Stimulated activated CD4-positive, alpha-beta T cell treated with anti-CD3 and anti-CD28 coated beads, Interleukin-1b, Interleukin-23, amount 100 ng/mL, for 48 hours (primary cell): ENCODE measurements at places on chromosomes 3 and 15.

- no peak for DNase-seq
These were observed 50.9 kb upstream of the MAP3K13 start for GRCh38 chr3:185311991-185312390.

GRCh38 chr15:70923311-70924080 lies 30.9 kb downstream of the LRRC49 start:
- no peak for DNase-seq

- DNase-seq, result no peak
These were observed 53.9 kb downstream of the EIF4E3 start for GRCh38 chr3:71671216-71671845.

- DNase-seq, result no peak
These were observed 123.2 kb downstream of the GOLIM4 start for GRCh38 chr3:167972502-167972901.

DNA sequence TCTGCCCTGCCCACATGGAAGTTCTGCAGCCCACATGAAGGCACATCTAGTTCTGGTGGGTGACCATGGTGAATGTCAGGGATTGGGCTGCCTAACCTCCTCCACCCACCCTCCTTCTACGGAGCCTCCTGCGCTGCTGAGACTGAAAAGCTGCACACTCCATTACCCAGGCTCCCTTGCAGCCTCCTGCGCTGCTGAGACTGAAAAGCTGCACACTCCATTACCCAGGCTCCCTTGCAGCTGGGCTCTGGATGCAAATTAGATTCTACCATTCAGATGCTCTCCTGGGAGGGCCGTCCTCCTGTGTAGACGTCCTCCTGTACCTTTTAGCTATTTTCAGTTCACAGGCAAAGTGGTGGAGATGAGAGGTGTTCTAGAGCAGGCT lies 32.1 kb downstream of the POMGNT2 start:
- no peak for DNase-seq

DNA sequence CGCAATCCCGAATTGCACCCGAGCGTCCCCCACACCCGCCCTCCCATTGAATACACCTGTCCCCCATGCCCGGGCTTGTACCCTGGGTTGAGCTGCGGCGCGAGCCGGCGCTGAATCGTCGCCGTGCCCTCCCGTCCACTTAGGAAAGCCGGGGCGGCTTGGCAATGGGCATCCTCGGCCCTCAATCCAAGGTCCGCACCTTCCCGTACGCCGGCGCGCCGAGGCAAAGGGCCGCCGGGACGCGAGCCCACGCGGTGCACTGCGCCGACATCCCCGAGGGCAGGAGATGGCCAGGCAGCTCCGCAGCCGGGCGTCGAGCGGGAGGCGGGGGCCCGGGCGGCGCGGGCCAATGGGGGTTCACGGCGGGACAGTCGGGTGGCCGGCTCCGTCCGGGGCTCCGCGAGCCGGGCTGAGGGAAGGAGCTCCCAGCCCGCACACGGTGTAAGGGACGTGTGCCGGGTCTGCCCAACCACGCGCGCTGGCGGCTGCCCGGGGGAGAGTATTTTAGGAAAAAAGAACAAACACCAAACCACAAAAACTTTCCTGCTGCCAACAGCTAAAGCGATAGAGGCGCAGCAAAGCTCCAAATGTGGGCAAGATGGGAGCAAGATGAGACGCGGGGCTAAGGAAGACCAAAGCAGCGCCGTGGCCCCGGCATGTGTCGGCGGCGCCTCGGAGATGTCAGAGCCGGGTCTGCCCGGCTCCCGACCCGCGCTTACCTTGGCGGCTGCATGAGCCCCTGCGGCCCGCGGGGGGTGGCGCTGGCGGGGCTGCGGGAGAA lies 621 bp downstream of the RGMA start:
- DNase-seq, result no peak

DNA sequence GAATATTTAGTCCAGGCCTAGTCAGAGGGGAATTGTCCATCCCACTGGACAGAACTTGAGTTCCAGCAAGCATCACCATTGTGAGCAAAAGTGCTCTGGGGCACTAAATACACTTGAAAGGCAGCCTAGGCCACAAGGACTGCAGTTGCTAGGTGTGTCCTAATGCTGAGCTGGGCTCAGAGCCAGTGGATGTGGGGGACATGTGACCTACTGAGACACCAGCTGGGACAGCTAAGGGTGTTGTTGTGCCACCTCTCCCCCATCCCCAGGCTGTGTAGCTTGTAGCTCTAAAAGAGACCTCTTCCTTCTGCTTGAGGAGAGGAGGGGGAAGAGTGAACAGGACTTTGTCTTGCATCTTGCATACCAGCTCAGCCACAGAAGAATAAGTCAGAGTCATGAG lies 120.9 kb downstream of the DTWD1 start:
- DNase-seq, result no peak

- DNase-seq, result no peak
These were observed 60.4 kb downstream of the MESD start for GRCh38 chr15:80929225-80929624.

DNA sequence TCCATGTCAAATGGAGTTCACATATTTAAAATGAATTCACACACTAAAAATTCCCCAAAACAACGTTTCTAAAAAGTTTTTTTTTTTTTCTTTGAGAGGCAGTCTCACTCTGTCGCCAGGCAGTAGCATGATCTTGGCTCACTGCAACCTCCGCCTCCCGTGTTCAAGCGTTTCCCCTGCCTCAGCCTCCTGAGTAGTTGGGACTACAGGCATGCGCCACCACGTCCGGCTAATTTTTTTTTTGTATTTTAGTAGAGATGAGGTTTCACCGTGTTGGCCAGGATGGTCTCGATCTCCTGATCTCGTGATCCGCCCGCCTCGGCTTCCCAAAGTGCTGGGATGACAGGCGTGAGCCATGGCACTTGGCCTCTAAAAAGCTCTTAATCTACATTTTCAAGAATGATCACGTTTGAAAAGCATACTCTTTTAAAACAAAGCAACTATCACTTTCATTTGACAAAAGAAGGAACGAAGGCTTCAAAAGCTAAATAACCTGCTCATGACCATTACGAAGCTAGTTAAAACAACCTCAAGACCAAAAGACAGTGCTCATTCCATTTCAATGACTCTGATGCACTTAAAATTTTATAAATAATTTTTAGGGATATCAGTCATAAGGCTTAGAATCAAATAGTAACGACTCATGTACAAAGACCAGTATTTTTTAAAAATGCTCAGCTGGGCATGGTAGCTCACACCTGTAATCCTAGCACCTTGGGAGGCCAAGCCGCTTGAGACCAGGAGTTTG lies 5.5 kb downstream of the UBE3A start:
- DNase-seq, result no peak

GRCh38 chr3:42652611-42653302 lies 740 bp upstream of the ZBTB47 start:
- no peak for DNase-seq

DNA sequence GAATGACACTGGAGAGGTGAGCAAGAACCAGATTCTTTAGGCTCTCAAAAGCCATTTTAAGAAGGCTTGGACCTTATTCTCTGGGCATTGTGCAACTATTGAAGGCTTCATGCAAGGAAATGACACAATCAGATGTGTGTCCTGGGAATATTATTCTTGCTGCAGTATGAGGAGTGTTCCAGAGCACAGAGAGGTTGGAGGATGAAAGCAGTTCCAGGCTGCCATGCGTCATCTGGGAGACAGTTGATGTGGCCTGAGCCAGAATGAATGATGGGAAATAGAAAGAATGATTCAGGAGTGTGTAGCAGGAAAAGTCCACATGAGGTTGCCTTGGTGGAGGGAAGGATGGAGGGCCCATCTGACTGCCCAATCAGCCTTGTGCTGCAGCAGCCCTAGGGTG lies 123.1 kb downstream of the CHCHD6 start:
- DNase-seq, result no peak

DNA sequence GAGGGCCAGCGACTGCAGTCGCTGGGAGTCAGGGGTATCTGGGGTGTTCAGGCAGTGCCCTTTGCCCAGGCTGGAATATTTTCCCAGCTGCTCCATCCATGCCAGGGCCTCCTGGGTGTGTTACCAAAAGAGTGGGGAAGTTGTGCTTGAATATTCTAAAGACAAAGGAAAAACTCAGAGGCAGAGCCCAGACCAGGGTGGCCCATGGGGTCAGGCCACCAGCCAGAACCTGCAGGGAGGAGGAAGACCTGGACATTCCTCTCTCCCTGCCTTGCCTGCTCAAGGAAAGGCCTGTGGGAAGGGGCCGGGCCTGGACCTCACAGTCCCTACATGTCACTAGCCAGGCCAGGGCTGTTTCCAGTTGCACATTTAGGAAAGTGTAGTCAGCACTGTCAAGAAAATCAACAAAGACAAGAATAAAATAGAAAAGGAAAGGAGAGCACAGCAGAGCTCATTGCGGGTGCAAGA lies 16.0 kb upstream of the KLF15 start:
- DNase-seq, result no peak

DNA sequence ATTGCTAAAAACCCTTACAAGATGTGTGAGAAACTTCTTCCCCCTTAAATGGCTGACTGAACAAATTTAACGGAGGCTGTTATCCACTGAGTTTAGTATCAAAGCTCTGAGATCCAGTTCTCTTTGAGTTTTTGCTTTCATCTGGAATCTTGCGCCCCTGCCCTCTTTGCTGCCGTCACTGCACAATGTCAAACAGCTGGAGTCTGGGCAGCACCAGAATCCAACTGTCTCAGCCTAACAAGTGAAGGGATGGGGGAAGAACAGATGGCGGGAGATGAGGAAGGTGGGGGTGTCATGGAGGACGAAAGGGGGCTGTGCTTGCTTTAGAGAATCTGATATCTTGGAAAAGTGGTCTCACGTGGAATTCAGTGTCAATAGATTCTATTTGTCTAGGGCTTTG lies 7.0 kb upstream of the BOC start:
- no peak for DNase-seq

- DNase-seq, result no peak
These were observed 25.9 kb upstream of the GRIP2 start for GRCh38 chr3:14565868-14566588.

DNA sequence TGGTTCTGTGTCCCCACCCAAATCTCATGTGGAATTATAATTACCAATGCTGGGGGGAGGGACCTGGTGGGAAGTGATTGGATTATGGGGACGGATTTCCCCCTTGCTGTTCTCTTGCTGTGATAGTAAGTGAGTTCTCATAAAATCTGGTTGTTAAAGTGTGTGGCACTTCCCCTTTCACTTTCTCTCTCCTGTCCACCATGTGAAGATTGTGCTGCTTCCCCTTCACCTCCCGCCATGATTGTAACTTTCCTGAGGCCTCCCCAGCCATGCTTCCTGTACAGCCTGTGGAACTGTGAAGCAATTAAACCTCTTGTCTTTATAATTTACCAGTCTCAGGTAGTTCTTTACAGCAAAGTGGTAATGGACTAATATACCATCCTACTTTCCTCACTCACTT lies 289.6 kb downstream of the EFHB start:
- DNase-seq, result no peak
